ENCODE measurements at places on chromosomes 7 and 10. TPM values are rescaled to one million over a fixed set of nuclear protein-coding genes. Genes with fewer than 3 reads are reported as not detected.

Gene ATOH7
- total RNA-seq, result not detected

Gene CHN2
- total RNA-seq, result 3.6 TPM

Gene HMX3
- total RNA-seq, result 3.9 TPM

Gene SFRP5
- not detected for total RNA-seq

Gene ZNHIT1
- 66.9 TPM for total RNA-seq

Gene GCK
- not detected for total RNA-seq

Gene COL17A1
- not detected for total RNA-seq

Gene TMEM229A
- total RNA-seq, result not detected

Gene CCL26
- 0.27 TPM for total RNA-seq

Gene SLC13A1
- total RNA-seq, result not detected

Gene MUC12
- not detected for total RNA-seq

Gene CLDN3
- 1.7 TPM for total RNA-seq

Gene CCDC172
- not detected for total RNA-seq

Gene KAZALD1
- total RNA-seq, result 36.1 TPM

Gene STAG3
- not detected for total RNA-seq

Gene SLC29A4
- total RNA-seq, result 2.5 TPM

Gene C7orf33
- not detected for total RNA-seq

Gene IKZF1
- not detected for total RNA-seq

Gene C10orf88
- 13.5 TPM for total RNA-seq

Gene FEZF1
- 0.17 TPM for total RNA-seq

Gene CRYGN
- total RNA-seq, result 0.07 TPM

Gene TLL2
- total RNA-seq, result 0.12 TPM

Gene BMPER
- 3.0 TPM for total RNA-seq
